ENCODE measurements at places on chromosomes 13 and 19.

DNA sequence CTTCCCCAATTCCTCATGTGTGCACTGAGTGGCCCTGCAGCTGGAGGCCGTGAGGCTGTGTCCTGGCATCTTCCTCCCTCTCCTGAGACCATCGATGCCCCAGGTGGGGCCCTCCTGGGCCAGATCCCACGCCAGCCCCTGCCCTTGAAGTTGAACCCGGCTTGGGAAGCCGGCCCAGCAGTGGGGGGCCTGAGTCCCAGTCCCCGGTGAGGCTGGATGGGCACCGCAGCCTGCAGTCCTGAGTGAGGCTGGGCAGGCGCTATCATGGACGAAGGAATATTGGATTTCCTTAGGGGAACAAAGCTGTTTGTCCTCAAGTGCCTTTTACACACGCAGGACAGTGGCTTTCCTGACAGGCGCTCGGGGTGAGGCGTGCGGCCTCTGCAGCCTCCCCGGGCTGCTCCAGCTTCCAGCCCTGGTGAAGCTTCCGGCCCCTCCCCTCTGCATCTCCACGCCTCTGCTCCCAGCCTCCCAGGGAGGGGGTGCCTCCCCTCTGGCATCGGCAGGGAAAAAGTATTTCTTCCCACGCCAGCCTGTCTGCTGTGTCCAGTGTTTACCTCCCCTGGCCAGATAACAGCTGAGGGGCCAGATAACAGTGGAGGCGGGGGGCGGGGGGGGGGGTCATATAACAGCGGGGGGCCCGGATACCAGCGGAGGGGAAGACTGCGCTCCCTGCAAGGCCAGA is 159.5 kb downstream of the KDM4B start:
- DNase-seq: no peak

DNA sequence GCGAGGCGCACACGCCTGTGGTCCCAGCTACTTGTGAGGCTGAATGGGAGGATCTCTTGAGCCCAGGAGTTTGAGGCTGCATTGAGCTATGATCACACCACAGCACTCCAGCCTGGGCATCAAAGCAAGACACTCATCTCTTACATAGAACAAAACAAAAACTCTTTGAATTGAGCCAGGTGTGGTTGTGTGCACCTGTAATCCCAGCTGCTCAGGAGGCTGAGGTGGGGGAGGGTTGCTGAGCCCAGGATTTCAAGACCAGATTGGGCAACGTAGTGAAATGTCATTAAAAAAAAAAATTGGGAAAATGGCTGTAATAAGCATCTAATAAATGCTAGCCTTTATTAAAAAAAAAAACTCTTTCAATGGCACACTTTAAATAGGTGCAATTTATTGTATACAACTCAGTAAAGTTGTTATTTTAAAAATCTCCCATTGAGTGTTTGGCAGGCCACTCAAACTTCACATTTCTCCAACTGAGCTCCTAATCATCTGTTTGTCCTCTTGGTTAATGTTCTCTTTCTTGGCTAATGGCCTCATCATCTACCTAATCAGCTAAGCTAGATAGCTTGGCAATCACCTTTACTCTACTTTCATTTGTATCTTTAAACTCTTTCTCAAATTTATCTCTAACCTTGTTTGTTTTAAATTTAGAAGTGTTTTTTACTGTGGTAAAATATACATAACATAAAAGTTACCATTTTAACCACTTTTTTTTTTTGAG is 28.1 kb upstream of the HMGB1 start:
- DNase-seq: no peak

GRCh38 chr19:5261156-5261890 is 79.3 kb downstream of the PTPRS start:
- no peak for DNase-seq

GRCh38 chr19:8000298-8001038 is 5.0 kb downstream of the ELAVL1 start:
- DNase-seq: no peak

DNA sequence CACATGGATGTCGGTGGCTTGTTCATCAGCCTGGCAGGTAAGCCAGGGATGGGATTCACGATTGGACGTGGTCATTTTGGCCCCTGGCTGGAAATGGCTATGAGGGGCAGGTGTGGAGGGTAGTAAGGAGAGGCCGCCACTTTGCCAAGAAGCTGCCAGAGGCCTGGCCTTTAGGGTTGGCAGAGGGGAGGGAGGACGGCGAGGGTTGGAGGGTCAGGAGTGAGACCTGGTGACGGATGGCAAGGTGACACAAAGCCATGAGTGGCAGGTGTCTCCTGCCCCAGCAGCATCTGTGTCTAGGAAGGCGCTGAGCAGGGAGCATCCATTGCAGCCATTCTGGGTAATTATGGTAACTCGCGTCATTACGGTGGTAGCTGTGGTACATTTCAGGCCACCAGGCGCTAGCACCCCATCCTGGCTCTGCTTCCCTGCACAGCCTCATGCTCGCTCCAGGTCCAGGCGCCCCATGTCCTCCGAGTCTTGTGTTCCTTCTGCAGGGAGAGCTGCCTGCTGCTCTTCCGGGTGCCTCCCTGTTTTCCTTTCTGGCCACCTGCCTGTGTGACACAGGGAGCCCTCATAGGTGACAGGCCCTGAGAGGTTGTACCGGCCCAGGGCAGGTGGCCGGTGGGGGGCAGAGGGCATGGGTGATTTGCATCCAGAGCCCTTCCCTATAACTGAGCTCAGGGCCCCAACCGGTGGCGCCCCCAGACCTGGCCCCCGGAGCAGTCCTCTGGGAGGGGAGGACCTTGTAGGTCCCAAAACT is 4.2 kb downstream of the SSBP4 start:
- DNase-seq: no peak

DNA sequence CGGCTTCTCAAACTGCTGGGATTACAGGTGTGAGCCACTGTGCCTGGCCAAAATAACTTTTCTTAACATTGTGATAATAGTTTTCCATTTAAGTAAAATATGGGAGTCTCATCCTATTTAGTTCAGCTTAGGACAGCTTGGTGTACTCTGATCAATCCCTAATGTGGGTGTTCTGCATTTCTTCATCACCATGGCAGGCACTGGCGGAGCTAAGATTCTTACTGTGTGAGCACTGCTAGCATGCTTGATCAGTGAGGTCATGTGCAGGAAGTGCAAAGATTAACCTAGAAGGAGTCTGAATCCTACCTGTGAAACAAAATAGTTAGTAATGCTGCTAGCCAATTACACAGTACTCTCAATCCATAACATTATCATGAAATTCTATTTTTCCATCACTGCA is 1684.2 kb upstream of the SLC10A2 start:
- DNase-seq: no peak

- DNase-seq: no peak
Observed at GRCh38 chr13:78060966-78061365, 142.3 kb upstream of the EDNRB start.

DNA sequence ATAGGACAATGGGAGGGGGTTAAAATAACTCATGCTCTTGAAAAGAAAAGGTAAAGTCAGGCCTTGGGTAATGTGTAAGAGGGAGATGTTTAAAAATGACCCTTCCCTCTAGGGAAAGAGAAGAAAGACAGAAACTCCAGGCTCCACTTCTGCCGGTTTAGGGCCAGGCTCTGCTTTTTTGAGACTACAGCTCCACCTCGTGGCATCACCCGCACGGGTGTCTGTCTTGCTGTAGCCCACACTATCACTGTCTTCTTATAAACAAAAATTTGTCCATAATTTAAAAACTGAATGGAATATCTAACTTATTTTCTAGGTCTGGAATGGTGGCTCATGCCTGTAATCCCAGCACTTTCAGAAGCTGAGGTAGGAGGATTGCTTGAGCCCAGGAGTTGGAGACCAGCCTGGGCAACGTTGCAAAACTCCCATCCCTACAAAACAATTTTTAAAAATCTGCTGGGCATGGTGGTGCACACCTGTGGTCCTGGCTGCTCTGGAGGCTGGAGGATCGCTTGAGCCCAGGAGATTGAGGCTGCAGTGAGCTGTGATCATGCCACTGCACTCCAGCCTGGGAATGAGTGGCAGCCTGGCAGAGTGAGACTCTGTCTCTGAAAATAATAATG is 65.1 kb upstream of the GTF3A start:
- peak; percentile 56 for DNase-seq

- DNase-seq: no peak
Observed at GRCh38 chr19:37963190-37963936, 56.4 kb downstream of the SIPA1L3 start.

DNA sequence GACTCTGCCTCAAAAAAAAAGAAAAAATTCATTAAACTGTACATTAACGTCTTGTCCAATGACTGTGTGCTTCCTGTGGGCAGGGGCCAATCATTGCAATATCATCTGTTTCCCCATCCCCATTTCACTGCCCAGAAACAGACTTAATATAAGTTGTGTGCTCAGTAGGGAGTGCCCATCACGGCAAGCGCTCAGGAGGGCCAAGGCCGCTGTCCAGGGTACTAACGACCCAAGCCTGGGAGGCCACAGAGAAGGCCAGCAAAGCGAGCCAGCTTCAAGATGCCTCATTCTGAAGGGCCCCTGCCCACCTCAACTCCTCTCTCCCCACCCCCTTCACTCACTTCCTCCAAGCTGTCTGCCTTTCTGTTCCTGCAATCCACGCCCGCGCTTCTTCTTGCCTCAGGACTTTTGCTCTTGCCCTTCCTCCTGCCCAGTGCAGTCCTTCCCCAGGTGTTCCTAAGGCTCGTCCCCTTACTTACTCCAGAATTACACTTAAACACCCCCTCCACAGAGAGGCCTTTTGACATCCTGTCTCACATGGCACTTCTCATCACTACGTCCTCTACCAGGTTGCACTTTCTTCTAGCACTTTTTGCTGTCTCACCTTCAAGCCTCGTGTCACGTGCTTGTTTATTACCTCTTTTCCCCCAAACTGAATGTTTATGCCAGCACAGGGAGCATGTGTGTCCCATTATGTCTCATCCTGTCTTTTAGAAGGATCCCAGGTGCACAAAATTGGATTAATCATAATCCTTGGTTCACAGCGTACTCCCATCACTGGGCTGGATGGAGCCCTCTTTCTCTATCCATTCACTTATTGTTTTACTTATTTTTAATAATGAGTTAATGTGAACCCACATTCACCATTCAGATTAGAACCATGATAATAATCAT is 11.3 kb upstream of the POU2F2 start:
- DNase-seq: no peak

DNA sequence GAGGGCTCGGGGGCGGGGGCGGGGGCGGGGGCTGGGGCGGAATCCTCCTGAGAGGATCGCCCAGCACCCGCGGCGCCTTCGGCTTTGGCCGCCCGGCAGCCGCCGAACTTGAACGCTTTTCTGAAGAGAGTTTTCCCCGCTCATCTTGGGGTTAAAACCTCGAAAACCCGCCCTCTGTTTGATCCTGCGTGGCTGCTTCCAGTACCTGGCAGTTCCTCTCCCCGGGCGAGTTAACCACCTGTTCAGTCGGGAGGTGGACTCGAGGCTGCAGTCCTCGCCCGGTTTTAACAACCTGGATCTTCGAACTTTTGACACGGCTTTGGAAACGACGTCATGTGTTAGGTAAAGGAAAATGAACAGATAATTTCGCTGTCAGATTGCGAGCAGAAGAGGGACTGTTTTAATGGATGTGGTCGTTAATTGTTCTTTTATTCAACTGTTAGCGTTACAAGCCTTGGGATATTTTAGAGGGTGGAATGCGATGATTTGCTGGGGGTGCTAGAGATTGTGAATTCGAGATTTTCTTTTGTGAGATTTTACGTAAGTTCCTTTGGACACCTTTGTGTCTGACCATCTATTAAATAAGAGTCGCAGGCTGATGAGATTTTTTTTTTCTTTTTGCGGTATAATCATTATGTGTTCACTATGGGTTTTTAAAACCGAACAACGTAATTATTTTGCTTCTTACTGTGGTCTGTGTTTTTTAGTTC is 1.0 kb downstream of the FNDC3A start:
- no peak for DNase-seq

DNA sequence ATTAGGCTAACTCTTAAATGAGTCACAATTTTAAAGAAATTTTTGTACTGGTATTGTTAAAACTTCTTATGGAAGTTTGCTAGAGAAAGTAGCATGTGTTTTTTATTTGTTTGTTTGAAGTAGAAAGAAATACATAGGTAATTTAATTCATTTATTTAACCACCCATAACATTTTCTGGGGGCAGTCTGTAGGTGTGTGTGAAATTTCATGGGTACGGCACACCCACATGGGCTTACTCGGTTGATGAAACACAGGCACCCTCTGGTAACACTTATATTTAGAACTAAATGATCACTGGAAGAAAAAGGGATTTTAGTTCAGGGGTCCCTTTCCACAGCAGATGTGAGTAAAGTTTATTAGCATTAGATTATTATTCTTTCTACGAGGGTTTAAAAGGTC is 88.1 kb downstream of the DGKH start:
- no peak for DNase-seq

DNA sequence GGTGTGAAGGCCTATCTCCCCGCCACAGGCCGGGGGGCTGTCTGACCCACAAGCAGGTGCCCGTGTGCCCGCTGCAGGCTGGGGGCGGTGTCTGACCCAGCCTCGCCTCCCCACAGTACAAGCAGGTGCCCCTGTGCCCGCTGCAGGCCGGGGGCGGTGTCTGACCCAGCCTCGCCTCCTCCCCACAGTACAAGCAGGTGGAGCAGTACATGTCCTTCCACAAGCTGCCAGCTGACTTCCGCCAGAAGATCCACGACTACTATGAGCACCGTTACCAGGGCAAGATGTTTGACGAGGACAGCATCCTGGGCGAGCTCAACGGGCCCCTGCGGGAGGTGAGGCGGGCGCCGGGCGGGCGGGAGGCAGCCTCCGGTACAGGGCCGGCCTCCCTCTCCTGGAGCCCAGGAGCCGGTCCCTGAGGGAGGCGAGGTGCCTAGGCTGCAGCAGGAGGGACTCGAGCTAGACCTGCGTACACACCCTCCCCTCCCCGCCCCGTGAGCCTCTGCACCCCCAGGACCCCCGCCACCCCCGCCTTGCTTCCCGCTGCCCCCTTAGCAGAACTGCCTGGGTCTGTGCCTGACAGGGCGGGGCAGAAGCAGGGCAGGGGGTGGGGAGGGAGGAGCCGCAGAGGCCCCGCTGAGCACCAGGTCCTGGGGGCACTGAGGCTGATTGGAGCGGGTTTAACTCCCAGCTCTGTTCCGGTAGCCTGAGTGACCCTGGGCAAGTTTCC is 20.6 kb downstream of the HCN2 start:
- no peak for DNase-seq

DNA sequence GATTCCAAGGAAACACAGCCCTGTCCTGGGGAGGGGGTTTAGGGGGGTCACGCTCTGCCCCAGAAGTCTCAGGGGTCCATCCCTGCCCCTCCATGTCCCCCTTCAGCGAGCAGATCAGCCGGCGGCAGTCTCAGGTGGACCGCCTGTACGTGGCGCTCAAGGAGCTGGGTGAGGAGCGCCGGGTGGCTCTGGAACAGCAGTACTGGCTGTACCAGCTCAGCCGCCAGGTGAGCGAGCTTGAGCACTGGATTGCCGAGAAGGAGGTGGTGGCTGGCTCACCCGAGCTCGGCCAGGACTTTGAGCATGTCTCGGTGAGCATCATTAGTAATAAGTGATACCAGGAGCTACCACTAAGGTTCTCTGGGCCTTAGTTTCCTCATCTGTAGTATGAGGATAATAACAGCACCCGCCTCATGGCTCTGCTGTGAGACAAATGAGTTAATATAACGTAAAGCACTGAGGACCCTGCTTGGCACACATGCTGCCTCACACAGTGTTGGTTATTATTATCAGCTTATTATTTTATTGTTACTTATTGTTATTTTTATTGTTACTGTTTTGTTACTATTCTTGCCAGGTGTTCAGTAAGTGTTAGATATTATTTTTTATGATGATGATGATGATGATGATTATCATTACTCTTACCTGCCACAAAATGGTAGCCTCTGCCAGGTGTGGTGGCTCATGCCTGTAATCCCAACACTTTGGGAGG is 20.5 kb upstream of the SHKBP1 start:
- no peak for DNase-seq

- no peak for DNase-seq
Observed at GRCh38 chr13:112637017-112637801, 49.3 kb upstream of the TUBGCP3 start.

GRCh38 chr13:111503376-111503775 is 182.9 kb downstream of the TEX29 start:
- no peak for DNase-seq

Measured in effector CD8-positive, alpha-beta T cell (primary cell).